Jurkat, Clone E6-1 (cell line): ENCODE measurements at places on chromosomes 3 and 15.

DNA sequence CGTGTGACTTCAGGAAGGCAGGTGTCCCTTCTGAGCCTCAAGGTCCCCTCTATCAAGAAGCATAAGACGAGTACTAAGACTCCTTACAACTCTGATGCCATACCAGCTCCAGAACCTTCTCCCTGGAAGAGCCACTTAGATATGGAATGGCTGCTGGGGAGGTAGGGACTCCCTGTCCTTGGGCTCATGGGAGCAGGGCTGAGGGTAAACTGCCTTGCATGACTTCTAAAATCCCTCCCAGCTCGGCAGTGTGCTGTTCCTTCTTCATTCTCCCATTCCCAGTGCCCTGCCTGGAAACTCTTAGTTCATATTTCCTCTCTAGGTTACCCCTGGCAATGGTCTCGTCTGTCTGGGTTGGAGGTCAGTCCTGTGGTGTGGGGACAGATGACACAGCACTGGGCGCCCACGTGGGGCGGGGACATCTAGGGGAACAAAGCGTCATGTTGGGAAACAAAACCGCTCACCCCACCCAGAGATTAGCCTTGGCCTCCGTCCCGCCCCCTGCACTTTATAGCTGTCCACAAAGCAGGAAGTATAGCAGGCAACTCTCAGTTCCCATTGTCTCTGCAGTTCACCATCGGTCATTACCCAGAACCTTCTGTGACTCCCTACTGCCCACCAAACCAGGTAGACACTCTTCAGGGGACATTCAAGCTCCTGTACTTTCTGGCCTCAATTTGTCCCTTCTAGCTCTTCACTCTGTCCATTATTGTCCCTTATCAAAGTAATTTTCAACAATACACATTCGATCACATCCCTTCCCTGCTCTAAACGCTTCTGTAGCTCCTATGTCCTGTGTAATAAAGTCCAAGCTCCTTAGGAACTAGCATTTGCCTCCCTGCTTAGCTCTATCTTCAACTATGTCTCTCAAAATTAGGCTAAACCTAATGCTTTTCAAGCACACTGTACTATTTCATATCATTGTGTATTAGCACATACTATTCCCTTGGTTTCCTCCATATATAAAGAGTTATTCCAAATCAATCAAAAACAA, 73.8 kb downstream of the IQSEC1 start:
- DNase-seq, result no peak

- no peak for DNase-seq
These were observed 14.7 kb downstream of the IL16 start for GRCh38 chr15:81211376-81211775.

DNA sequence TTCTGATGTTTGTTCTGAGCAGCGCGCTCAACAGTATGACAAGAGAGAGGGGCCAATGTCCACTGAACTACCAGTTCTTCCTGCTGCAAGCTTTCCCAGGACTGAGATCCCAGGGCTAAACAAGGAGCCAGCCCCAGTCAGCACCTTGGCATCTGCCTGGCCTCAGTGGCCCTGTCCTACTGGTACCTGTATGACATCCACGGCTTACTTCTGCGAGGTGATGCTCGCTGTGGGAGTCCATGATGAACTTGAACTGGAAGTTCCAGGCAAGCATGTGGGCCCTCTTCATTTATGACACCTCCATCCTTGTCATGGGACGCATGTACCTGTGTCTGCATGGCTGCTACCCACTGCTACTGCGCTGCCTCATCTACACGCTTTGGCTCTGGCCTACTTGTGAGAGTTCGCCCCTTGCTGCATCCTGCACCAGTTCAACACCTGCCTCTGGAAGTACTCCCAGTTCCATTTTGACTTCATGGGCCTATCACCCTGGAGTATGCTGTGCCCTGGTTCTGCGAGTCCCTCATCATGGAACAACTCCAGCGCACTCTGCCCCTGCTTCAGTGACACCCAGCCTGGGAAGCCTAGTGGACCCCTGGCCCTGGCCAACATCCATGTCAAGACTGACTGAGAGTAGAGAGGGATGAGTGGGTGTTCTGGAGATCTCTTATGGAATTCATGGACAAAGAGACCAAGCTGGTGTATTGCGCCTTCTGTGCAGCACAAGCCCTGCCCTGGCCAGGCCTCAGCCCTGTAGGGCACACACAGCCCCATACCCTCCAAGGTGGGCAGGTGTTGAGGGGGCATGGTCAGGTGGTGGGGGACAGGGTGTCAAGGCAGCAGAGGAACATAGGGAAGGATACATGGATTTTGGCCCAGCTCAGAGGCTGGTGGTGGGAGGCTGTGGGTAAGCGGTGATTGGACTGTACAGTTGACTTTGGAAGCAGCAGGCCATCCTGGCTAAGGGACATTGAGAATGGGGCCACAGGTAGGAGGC, 246.8 kb downstream of the NLGN1 start:
- DNase-seq, result no peak

- no peak for DNase-seq
These were observed 41.9 kb downstream of the ABHD2 start for GRCh38 chr15:89130201-89130600.

GRCh38 chr15:22992024-22992326, 11.8 kb upstream of the CYFIP1 start:
- DNase-seq, result no peak

- no peak for DNase-seq
These were observed 48.2 kb downstream of the MAP3K13 start for GRCh38 chr3:185411133-185411532.

GRCh38 chr3:128950223-128950938, 43.5 kb downstream of the CFAP92 start:
- DNase-seq, result peak; percentile 11

GRCh38 chr3:27317096-27317495, 52.1 kb downstream of the NEK10 start:
- DNase-seq, result no peak

DNA sequence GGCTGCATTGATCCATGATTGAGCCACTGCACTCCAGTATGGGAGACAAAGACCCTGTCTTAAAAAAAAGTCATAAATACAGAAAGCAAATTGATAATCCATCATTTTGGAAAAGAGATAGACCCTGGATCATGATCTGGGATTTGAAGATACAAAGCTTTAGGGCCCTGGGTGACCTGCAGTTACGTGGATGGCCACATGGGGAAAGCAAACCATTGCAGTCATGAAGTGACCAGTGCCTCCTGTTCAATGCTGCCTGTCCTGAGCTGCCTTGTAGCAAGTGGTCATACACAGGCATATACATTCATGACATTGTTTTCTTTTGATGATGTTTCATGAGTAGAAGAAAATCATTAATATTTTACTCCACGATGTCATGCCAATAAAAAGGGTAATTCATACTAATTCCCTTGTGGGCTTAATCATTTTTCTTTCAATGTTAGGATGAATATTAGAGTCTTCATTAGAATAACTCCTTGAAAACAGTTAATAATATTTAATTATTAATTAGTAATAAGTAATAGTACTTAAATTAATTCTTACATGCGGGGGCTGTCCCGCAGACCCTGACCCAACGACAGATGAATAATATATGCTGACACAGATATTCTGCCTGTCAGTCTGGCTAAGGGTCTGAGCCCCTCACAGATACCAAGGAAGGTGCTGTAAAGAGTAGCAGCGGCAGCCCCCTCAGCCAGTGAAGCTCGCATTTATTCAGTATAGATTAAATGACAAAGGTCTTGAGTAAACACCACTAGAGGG, 109.0 kb upstream of the UNC13C start:
- DNase-seq, result no peak

GRCh38 chr3:40872258-40872920, 326.9 kb upstream of the CTNNB1 start:
- no peak for DNase-seq

DNA sequence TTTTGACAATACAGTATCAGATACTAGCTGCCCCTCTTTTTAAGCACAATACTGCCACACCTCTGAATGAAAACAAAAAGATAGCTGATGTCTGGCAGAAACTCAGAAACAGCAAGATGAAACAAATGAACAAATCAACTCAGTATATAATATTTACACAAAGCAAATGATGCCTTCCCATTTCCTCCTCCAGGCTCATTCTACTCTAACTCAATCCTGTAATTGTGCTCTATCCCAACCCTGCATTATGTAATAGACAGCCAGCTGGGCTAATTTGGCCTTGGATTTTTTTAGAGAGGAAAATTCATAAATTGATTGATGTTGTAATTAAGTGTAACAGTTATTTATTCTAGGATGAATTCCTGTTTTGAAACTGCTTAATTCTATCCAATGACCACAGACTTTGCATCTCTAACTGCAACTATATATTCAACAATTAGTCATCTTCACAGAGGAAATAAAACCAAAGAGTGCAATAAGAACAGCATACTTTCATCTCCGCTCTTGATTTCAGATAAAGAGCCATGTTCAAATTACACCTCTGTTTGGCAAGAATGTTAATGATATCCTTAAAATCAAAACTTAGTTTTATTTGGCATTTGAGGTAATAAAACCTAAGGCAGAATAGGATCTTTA, 6.1 kb downstream of the ATG3 start:
- DNase-seq, result no peak

GRCh38 chr3:62644493-62644892, 230.7 kb downstream of the CADPS start:
- DNase-seq, result no peak

DNA sequence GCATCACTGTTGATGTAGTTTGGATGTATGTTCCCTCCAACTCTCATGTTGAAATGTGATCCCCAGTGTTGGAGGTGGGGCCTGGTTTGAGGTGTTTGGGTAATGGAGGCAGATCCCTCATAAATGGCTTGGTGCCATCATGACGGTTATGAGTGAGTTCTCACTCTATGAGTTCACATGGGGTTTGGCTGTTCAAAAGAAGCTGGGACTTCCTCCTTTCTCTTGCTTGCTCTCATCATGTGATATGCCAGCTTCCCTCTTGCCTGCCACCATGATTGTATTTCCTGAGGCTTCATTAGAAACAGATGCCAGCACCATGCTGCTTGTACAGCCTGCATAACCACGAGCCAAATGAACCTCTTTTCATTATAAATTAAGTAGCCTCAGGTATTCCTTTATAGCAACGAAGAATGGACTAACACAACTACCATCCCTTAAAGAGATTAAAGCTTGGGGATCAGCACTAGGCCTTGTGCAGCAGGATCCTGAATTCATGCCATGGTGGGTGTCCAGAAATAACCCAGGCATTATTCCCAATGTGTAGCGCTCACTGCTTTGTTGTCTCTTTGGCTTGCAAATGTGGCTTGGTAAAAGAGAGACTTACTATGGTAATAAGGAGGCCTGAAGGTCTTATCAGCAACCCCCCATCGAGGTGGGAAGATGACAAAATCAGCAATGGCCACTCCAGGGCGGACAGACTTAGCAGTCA, 41.9 kb downstream of the NDUFB4 start:
- DNase-seq, result no peak

- DNase-seq, result peak; percentile 93
These were observed 210.5 kb downstream of the FOXP1 start for GRCh38 chr3:71372911-71373637.

DNA sequence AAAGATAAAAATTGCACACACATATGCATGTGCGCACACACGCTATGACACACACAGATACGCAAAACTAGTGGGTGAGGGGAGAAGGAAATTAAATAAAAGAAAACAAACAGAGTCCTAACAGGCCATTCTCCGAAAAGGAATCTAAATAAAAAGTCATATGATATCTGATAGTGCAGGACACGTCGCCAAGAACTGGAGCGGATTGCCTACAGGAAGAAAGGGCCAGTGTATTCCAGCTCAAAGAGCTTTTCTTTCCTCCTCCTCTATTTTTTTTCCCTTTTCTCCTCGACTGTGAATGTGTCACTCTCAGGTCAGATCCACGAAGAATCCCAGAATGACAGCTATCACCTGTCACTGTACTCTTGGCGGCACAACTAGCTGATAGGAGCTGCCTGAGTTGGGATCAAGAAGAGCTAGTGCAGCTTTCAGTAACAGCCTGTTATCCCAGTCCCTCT, 157.8 kb downstream of the TIGIT start:
- DNase-seq, result no peak

DNA sequence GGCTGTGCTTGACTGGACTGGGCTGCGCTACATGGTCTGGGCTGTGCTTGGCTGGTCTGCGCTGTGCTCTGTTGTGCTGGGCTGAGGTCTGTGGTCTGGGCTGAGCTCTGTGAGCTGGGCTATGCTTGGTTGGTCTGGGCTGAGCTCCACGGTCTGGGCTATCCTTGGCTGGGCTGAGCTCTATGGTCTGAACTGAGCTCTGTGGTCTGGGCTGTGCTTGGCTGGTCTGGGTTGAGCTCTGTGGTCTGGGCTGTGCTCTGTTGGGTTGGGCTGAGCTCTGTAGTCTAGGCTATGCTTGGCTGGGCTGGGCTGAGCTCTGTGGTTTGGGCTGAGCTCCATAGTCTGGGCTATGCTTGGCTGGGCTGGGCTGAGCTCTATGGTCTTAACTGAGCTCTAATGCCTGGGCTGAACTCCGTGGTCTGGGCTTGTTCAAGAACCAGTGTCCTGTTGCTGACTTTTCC, 92.0 kb downstream of the PLXNA1 start:
- peak; percentile 29 for DNase-seq

GRCh38 chr15:34243226-34243625, 18.4 kb downstream of the EMC4 start:
- no peak for DNase-seq

GRCh38 chr15:51888593-51889195, 59.2 kb downstream of the TMOD3 start:
- DNase-seq, result peak; percentile 12

GRCh38 chr15:48493763-48494225, 151.7 kb downstream of the FBN1 start:
- no peak for DNase-seq

DNA sequence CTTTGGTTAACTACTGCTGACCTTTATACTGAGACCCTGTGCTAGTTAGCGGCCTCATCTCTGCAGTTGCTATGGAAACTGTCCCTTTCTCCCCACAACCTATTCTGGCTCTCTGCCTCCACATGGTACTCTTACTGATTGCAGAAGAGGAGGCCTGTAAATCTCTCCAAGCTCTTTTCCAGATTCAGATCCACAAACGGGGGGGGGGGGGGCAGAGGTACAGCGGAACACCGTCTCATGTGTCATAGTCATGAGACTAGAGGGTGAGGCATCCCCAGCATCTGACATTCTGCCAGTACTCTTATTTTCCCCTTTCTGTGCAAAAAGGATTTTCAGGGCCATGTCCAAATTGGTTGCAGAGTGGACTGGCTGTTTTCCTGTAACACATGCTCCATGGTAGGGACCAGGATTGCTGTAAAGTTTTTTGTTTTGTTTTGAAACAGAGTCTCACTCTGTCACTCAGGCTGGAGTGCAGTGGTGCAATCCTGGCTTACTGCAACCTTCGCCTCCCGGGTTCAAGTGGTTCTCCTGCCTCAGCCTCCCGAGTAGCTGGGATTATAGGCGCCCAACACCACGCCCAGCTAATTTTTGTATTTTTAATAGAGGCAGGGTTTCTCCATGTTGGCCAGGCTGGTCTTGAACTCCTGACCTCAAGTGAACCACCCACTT, 8.3 kb upstream of the MAP1A start:
- no peak for DNase-seq

DNA sequence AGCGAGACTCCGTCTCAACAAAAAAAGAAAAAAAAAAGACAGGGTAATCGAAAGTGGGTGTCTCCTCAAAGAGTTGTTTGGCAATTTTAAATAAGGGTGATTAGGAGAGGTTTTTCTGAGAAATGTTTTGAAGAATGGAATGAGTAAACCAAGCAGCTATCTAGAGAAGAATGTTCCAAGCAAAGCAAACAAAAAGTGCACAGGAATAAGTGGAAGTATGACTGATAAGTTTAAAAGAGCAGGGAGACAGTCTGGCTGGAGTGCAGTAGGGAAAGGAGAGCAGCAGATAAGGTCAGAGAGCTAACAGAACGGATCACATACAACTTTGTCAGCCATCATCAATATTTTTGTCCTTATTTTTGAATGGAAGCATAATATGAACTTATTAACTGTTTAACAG, 853.5 kb downstream of the TUSC7 start:
- no peak for DNase-seq
